ENCODE measurements at places on chromosomes 5 and 9.

- no peak for DNase-seq
These were observed 18.9 kb downstream of the SLC22A5 start for GRCh38 chr5:132388244-132389050.

GRCh38 chr9:105360344-105360743 lies 87.5 kb upstream of the FSD1L start:
- no peak for DNase-seq

DNA sequence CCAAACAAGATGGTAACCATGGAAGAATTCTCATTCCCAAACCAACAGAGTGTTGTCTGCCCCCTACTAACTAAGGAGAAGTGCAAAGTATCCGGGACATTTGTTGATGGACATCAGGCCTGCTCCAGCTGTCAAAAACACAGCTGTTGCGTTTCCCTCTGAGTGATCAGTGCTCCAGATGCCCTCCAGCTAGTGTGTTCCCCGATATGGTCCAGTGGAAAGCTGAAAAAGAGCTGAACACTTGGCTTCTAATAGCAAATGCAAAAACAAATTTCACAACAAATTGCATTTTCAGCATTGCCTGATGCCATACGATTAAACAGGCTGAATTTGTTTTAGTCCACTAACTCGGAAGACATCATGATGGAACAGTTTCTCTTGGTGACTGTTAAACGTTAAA lies 1398.7 kb downstream of the PTPRD start:
- DNase-seq: no peak

- no peak for DNase-seq
These were observed 220.7 kb downstream of the GNA14 start for GRCh38 chr9:77427256-77427927.

DNA sequence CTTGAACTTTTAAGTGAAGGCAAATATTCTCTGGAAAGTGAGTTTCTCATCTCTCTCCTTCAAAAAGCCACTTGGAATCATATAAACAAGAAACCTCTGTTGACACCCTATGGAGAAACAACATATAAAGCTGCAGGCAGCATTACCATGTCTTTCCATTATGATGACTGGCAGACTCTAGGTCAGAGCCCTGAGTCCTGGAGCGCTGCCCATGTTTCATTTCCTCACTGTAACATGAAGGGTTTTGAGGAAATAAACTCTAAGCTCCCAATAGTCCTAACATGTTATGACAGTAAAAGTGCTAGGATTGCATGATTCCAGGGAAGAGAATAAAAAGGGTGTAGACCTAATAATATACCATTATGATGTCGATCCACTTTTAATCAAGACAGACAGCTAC lies 220.6 kb downstream of the CTNND2 start:
- DNase-seq: no peak

DNA sequence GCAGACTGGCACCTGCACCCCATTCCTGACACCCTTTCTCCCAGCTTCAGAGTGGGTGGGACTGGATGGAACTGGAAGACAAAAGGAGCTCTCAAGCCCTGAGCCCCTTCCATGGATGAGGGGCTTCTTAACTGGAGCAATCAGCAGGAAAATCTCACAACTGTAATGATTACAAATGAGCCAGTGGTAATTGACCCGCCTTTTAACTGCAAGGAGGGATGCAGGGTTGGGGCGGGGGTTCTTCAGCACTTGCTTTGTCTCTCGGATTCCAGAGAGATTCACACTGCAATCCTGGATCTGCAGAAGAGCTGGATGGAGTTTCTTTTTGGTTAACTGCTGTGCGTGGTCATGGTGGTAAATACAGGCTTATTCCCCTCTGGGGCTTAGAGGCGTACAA lies 160.1 kb upstream of the SHB start:
- DNase-seq: no peak

DNA sequence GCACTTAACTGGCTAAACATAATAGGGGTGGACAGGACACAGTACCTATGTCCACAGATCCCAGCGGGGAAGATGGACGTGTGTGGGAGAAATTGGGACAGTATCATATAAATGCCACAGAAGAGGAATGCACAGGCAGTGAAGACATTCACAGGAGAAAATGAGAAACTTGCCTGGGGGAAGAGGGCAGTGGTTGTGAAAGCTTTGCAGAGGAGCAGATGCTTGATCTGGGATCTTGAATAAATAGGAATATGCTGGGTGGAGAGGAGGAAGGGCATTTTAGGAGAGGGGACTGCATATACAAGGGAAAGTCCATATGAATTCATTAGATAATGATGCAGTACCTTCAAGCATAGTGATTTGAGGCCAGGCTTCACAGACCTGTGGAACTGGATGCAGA lies 13.6 kb downstream of the TMEM268 start:
- DNase-seq: no peak
